ENCODE measurements at places on chromosomes 5 and 9.

GRCh38 chr5:111454198-111454622, 58.1 kb downstream of the STARD4 start:
- DNase-seq: no peak

DNA sequence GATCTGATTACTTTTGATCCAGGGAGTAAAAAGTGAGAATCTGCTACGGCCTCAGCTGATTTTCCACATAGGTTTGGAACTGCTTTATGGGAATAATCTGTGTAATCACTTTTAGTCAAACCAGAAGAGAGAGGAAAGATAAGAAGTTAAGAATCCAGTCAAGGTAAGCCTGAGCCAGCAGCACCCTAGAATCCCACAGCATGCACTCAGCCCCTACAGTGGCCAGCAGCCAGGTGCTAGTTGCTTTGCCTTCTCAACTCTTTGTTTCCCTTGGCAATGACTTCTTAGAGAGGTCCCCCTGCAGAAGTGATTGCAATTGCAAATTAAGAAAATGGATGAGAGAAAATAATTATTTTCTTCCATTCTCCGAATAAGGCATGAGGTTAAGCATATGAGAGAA, 59.7 kb upstream of the TMED7 start:
- DNase-seq: no peak

DNA sequence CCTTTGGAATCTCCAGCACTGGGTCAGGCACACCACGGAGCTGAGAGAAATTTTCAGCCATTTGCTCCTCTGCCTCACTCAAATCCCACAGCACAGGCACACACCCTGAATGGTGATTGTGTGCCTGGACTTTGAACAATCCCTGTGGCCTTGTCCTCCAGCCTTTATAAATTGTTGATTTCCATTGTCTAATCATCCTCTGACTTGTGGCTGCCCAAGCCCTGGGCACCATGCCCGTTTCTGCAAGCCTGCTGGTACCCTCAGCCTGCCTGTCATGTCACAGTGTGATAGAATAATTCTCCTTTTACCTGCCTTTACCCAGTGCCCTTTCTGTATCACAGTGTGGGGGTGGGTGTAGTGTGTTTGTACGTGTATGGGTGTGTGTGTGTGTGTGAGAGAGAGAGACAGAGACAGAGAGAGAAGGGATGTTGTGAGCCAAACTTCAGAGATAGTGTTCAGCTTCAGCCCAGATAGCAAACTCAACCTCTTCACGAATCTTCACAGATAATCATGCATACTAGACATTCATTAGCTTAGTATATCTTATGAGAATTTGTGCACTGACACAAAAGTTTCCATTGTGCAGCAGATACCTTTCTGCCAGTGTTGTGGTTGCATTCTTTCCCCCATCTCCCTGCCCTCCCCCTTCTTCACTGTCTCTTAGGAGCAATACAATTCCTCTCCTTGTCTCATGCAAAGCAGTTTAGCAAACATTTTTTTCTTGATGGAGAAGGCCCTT, 27.8 kb upstream of the SLC44A1 start:
- no peak for DNase-seq

DNA sequence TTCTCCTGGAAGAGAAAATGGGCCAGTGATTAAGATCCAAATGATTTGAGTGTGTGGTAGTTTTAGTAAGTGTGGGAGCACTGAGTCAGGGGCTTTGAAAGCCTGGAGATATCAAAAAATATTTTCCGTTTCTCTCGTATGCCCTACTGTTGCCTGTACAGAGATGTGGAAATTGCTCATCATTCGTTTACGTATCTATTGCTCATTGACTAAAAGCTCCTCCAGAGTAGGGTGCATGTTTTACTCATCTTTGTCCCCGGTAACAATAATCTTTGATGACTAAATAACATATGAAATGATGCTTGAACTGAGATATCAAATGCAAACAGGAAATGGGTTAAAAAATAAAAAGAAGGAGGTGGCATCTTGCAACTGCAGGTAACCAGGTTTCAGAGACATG, 114.2 kb upstream of the FST start:
- no peak for DNase-seq

DNA sequence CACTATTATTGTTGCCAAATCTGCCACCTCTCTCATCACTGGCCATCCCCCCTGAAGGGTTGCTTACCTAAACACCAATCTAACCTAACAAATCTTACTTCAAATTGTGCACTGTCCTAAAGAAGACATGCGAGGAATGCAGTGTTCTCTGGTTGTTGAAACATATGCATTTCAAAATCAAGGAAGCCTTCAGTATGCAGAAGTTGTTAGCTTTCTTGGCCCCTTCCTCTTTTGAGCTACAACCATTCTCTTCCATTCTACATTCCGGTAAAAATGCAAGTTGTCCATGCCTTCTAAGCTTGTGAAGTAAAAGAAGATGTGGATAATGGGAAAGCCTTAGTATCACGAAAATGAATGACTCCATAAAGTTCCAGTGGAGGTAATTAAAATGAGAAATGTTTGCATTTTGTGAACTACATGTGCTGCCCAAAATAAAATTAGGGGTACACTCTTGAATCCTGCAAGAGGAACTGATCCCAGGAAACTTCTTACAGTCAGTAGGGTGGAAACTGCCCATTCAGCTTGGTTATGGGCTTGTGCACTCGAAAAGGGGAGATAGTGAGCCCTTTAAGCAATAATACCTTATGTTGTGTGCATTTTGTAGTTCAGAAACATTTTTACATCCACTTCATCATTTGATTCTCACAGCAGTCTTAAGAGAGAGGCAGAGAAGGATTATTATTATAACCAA, 77.6 kb upstream of the ADRB2 start:
- DNase-seq: no peak

- DNase-seq: no peak
Measured at GRCh38 chr5:101018299-101018698, 115.2 kb upstream of the ST8SIA4 start.

GRCh38 chr5:151670953-151671636, 15.6 kb downstream of the SPARC start:
- DNase-seq: no peak

- DNase-seq: no peak
Measured at GRCh38 chr5:9540791-9541190, 5.1 kb downstream of the SEMA5A start.

GRCh38 chr9:27627188-27627564, 53.9 kb upstream of the C9orf72 start:
- no peak for DNase-seq

- DNase-seq: no peak
Measured at GRCh38 chr5:123278284-123278683, 144.9 kb downstream of the CEP120 start.

GRCh38 chr9:77469515-77470231, 178.4 kb downstream of the GNA14 start:
- no peak for DNase-seq

- peak; percentile 37 for DNase-seq
Measured at GRCh38 chr5:126446498-126447224, 23.5 kb downstream of the GRAMD2B start.

DNA sequence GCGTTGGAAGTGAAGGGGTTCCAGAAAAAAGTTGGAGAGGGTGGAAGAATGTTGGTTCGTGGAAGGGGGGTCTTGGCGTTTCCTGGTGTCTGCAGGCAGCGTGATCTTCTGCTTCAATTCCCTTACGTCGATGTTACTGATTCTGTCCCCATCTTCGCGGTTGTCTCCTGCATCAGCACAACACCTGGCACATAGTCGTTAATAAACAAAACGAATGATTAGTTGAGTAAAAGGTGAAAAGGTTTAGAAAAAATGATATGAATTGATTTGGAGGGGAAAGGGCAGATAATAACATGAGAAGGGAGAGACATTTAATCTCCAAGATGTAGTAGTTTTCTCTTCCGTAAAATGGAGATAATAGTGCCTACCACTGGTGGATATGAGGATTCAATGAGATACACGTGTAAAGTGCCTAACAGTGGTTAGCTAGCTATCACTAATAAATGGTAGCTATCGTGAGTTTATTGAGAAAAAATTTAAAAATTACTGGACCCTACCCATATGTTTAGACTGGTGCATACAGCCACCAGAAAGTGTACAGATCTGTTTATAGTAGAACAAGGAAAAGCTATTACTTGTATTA, 556 bp downstream of the MTREX start:
- DNase-seq: peak; percentile 1

GRCh38 chr9:38768351-38768761, 48.4 kb upstream of the FAM240B start:
- no peak for DNase-seq

DNA sequence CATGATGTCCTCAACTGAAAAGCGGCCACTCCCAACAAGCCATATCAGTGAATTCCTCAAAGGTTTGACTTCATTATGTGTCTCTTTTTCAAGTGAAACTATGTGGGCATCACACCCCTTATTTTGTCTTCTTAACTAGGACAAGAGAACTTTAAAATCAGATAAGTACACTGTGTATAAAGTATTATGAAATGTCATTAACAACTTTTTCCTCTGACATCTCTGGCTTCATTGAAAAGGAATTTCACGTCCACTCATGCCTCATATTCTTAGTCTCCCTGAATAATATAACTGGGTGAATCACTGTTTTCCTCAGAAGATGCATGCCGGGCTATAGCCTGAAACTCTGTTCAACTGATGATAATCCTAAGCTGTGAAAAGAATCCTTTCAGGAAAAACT, 415.8 kb downstream of the ACTL7B start:
- DNase-seq: no peak

DNA sequence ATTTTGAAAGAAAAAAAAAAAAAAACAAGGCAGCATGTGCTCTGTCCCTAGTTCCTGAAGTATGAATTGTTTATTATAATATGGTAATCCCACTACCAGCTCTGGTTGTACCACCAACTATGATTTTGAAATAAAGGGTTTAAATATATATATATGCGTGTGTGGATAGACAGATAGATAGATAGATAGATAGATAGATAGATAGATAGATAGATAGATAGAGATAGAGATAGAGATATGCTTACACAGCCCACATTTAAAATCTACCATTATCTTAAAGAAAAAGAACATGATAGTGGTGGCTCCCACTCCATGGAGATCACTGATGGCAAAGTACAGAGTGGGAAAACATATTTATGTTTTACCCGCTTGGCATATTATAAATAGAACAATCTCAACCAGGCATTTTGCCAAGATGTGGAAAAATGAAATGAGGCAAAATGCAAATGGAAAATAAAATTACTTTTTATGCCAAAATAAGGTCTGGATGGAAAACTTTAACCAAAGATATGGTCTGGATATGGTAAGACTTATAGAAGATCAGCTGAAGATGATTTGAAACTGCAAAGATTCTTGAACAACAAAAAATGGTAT, 170.0 kb downstream of the ARL15 start:
- no peak for DNase-seq

DNA sequence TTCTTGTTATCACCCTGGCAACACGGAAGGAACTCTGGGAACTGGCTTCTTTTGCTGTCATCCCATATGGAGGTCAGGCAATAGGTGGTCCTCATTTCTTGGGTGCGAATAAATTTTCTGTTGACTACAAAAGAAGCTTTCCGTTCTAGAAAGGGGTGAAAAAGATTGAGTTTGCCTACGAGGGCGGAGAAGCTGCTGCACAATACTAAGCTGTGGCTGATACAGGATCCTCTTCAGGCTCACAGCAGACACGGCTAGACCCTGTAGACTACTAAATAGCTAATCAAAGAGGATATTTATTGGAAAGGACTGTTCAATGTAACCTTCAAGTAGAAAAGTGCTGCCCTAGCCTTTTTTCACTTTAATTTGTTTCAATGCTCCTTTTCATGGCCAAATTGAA, 58.1 kb downstream of the TJP2 start:
- DNase-seq: no peak

All from stimulated activated CD4-positive, alpha-beta T cell treated with anti-CD3 and anti-CD28 coated beads, Interleukin-2, amount 100 ng/mL, for 4 hours (primary cell).